Cortex of kidney (tissue), 1 donor: ENCODE measurements at places on chromosomes 11 and 22.

- no peak for DNase-seq
Observed at GRCh38 chr22:45923835-45924234, 53.1 kb downstream of the WNT7B start.

DNA sequence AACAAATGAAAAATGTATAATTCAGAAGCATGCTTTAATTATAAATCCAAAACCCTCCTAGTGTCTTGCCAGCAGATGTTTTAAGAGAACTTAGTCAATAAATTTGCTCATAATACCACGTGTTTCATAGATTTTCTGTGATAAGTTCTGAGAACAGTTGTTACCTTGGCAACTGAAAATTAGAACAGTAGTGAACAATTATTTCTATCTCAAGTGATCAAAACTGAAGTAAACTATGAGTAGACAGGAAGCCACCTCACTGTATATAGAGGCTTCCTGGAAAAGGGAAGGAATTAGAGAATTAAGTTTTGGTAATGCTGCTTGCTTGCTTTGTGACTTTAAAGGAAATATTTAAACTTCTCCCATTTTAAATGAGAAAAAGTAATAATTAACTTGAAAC is 266.0 kb upstream of the ANO3 start:
- DNase-seq = no peak

GRCh38 chr22:20203552-20204201 is 52.8 kb upstream of the CCDC188 start:
- no peak for DNase-seq

DNA sequence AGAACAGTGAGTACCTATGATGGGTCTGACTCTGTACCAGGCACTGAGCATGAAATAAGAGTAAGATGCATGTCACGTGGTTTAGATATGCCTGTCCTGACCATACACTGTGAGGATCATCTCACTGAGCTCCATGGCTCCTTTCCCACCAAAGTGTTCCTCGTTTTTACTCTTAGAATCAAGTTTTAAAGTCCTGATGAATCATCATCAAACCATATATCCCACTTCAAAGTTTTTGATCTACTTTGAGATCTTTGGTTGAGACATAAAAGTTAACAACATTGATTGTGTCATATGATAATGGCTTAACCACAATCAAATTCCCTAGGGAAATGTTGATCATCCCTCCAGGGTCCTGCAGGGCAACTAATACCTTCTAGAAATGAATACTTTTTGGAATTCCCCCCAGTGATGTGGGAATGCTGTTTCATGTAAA is 12.8 kb downstream of the ETS1 start:
- DNase-seq = no peak

DNA sequence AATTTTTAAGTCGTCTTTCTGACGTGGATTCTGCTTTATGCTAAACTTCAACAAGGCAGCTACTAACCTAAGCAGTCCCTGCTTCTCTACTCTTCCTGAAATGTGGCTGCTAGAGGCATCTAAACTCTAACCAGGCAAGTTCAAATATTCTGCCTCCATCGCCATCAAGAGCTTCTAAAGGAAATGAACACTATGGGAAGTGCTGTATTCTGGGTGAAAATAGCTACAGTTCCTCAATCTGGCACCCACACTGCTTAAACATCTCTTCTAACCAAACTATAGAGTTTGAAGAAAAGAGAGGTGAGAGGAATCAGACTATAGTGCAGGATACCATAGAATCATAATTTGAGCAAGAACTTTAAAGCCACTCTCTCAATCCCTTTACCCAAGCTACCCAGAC is 6.3 kb downstream of the NRIP3 start:
- DNase-seq = no peak

DNA sequence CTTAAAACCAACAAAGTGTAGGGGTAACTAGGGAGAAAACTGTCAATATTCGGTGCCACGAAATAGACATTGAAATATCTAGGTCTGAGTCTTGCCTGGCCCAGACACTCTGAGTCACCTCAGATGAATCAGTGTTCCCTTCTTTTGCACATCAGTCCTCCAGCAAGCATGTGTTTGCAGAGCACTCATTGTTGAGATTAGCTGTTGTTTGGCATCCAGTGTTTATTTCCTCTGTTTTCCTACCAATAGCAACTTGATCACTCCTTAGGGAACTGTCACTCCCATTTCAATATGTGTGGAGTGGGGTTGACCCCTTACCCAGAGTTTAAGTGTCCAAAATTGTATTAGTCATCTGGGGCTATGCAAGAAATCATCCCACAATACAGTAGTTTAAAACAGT is 4.7 kb upstream of the ASCC2 start:
- no peak for DNase-seq

DNA sequence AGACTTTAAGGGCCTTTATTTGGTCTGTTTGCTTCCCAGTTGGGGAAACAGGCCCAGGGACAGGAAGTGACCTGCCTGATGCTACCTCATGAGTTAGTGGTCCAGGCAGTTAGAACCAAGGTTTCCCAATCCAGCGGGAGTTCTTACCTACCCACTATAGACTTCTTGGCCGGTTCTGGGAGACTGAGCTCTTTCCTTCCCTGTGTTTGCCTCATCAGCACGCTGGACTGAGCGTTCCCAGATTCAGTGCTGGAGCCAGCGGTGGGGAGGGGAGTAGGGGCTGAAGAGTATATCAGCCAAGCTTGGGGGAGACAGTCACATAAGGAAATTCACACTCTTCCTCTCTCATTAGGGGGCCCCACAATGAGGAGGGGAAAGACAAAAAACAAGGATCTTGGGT is 27.1 kb downstream of the TIMP3 start:
- no peak for DNase-seq

- no peak for DNase-seq
Observed at GRCh38 chr11:86179646-86180064, 64.9 kb upstream of the EED start.

- DNase-seq = no peak
Observed at GRCh38 chr22:24471570-24471969, 23.6 kb upstream of the UPB1 start.

DNA sequence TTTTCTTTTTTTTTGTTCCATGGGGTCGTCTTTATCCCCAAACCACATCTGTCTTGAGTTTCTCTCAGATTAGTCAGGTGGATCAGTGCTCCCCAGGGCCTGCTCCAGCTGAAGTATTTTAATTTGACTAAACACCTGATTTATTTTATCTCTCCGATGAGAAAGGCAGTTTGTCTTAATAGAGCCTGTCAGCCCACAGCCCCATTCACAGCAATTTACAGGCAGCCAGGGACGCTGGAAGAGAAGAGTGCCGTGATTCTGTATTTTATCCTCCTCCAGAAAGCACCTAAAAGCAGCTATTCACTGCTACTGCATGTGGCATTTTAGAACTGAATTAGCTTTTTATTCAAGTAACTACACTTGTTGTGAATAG is 164.5 kb downstream of the SOX6 start:
- no peak for DNase-seq

DNA sequence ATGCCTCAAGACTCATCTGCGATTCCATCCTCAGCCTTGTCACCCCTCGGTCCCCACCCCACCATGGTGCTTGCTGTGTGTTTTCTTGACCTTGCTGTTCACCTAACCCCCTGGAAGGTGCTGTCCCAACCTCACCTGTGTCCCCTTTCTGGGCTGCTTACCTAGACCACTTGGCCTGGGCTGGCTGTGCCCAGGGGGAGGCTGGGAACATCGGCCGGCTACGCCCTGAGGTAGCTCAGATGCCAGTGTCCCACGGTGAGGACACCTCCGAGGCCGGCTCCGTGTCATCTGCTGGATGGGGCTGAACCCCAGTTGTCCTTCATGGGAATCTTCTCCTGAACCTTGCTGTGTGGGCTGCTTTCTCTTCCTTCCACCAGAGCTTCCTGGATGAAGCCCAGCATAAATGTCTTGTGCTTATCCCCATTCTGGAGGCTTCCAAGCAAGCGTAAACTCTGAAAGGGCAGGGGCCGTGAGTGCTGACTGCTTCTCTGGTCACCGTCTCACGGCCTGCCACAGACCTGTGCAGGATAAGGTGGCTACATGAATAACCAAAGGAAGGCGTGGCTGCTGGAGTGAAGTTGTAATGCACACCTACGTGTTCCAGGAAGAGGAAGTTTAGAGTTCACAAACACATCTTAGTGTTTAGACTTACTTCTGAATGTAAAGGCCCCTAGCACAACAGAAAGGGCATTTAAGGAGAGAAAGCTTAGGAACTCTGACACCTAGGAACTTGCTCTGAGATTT is 724.3 kb downstream of the TBC1D22A start:
- DNase-seq = no peak

GRCh38 chr11:130816546-130817329 is 99.5 kb downstream of the SNX19 start:
- DNase-seq = no peak
